ENCODE measurements at places on chromosomes 4 and X. TPM values are rescaled to one million over a fixed set of nuclear protein-coding genes. Genes with fewer than 3 reads are reported as not detected.
A peak's percentile ranks its signal among the peaks of the same experiment; 100 is the strongest.

Gene CXCL1
- total RNA-seq = 1.1 TPM

Gene LIMCH1
- total RNA-seq = 13.0 TPM

Gene IBSP
- total RNA-seq = not detected

Gene TMEM31
- total RNA-seq = not detected

Gene GAGE1
- total RNA-seq = not detected

Gene ESX1
- not detected for total RNA-seq

Gene TLR1
- not detected for total RNA-seq

Gene RASGEF1B
- not detected for total RNA-seq

Gene LDOC1
- 86.1 TPM for total RNA-seq

Gene CLDN22
- not detected for total RNA-seq

Gene CT45A1
- total RNA-seq = not detected

Gene KIT
- 0.69 TPM for total RNA-seq

DNA sequence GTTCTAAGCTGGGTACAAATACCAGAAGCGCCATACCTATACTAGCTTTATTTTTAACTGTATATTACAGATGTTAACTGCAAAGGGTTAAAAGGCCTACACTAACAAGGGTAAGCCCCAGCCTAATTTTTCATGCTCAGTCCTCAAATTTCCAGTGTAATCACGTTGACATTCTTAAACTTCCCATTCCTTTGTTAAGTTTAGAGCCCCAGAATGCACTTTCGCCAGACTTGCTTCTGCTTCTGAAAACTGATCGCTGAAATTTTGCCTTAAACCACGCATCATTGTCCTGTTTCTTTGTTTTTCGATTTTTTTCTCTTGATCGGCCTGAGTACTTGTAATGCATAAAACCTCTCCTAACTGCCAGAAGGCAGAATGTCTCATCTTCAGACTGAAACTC lies 2141.9 kb upstream of the AGA start:
- no peaks in the 10 kb centered on the region for H3K4me1 ChIP-seq
- no peaks in the 10 kb centered on the region for H3K36me3 ChIP-seq
- DNase-seq = no peak
- no peak overlapping the region for H3K27ac ChIP-seq

- peaks cover 24% of the 10 kb centered on the region for H3K36me3 ChIP-seq
- H3K4me3 ChIP-seq = no peak overlapping the region
- no peak for DNase-seq
- no peak overlapping the region for H3K27ac ChIP-seq
- H3K4me1 ChIP-seq = peaks cover 30% of the 10 kb centered on the region
These were observed 48.9 kb downstream of the PDLIM5 start for GRCh38 chr4:94500685-94501084.

- H3K4me3 ChIP-seq = no peak overlapping the region
- no peak overlapping the region for H3K27ac ChIP-seq
- no peaks in the 10 kb centered on the region for H3K27me3 ChIP-seq
- no peak for DNase-seq
These were observed 3.6 kb downstream of the SLC10A6 start for GRCh38 chr4:86845593-86845992.

GRCh38 chrX:136453771-136454170 lies 34.0 kb upstream of the BRS3 start:
- H3K27ac ChIP-seq = no peak overlapping the region
- H3K4me3 ChIP-seq = no peak overlapping the region
- no peak for DNase-seq
- H3K36me3 ChIP-seq = no peaks in the 10 kb centered on the region
- H3K4me1 ChIP-seq = no peaks in the 10 kb centered on the region

DNA sequence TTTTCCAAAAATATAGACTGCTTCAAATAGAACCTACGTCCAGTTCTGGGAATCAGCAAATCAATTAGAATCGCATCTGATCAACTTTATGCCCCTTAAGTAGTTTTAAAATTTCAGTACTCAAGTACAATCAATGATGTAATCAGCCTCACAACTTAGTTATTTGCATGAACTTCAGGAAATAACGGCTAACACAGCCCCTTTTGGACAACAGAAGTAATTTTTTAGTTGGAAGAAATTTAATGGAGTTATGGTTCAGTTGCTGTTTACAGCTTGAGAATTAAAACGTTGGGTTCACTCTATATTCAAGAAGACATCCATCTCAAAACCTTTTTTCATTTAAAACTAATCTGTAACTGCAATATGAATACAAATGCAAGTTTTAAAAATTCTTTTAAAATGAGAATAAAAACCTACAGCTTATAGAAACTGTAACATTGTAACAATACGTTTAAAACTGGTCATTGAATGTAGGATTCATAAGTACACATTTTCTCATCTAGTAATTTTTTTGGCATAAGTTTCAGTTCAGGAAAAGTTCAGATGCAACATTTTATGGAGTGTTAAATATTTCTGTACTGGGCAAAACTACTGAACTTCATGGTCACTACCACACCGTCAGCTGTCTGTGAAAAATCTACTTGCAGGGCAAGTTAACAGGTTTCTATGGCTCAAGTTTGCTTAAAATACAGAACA lies 956 bp downstream of the TAPT1 start:
- peak; percentile 38 for DNase-seq
- peaks cover 35% of the 10 kb centered on the region for H3K4me1 ChIP-seq
- peaks cover 1% of the 10 kb centered on the region for H3K27me3 ChIP-seq

DNA sequence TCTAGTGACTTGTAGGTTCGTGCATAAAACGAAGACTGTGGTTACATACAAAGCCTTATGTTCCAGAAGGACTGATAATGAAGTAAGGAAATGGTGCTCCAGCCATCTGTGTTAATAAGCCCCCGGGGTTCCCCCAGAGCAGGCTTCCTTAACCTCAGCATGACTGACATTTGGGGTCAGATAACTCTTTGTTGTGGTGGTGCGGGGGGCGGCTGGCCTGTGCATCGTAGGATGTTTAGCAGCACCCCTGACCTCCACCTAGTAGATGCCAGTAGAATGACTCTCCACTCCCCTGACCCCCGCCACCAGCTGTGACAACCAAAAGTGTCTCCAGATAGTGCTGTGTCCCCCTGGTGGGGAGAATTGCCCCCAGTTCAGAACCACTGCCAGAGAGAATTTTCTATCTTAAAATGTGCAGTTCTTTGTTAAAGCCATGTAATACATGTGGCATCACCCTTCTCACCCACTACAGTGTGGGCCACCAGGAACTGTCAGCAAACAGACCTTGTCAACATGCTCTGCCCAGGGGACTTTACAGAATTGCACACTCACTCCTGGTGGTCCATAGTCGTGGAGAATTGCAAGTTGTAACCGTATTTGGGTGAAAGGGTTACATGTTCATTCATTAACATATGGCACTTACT lies 7.5 kb downstream of the SH3KBP1 start:
- H3K4me1 ChIP-seq = peaks cover 43% of the 10 kb centered on the region
- no peak for DNase-seq

GRCh38 chr4:189600718-189601435 lies 339.8 kb upstream of the FRG1 start:
- H3K27me3 ChIP-seq = no peaks in the 10 kb centered on the region
- H3K27ac ChIP-seq = no peak overlapping the region
- DNase-seq = no peak
- peaks cover 9% of the 10 kb centered on the region for H3K36me3 ChIP-seq

DNA sequence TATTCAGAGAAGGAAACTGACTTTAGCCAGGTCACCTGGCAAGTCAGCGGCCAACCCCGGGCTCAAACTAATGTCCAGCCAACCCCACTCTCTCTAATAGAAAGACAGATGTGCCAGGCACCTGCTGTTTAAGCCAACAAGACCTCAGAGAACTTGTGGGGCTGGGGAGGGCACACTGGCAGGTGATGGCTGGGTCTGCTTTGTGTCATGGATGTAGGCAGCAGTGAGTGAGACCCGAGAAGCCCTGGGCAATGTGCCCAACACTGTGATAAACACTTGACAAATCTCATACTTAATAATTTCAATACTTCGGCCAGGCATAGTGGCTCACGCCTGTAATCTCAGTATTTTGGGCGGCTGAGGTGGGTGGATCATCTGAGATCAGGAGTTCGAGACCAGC lies 9.0 kb upstream of the CD99L2 start:
- H3K36me3 ChIP-seq = no peaks in the 10 kb centered on the region
- no peak overlapping the region for H3K27ac ChIP-seq
- peaks cover 14% of the 10 kb centered on the region for H3K27me3 ChIP-seq

- no peaks in the 10 kb centered on the region for H3K4me1 ChIP-seq
- no peak overlapping the region for H3K27ac ChIP-seq
- H3K27me3 ChIP-seq = no peaks in the 10 kb centered on the region
- no peak overlapping the region for H3K4me3 ChIP-seq
- no peaks in the 10 kb centered on the region for H3K36me3 ChIP-seq
These were observed 863.1 kb downstream of the CCSER1 start for GRCh38 chr4:90990284-90990683.

DNA sequence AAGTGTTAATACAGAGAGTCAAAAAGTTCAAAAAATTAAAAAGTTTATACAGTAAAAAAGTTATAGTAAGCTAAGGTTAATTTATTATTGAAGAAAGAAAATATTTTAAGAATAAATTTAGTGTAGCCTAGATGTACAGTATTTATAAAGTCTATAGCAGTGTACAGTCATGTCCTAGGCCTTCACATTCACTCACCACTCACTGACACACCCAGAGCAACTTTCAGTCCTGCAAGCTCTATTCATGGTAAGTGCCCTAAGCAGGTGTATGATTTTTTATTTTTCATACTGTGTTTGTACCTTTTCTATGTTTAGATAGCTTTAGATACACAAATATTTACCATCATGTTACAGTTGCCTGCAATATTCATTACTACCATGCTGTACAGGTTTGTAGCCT lies 108.9 kb downstream of the FHIP1A start:
- no peak for DNase-seq
- no peaks in the 10 kb centered on the region for H3K36me3 ChIP-seq
- peaks cover 1% of the 10 kb centered on the region for H3K27me3 ChIP-seq
- peaks cover 10% of the 10 kb centered on the region for H3K4me1 ChIP-seq

GRCh38 chrX:149504915-149505651 lies at the start of gene IDS:
IDS (minus strand) TSS chrX:149505306; CDS start chrX:149505137, 169 bp downstream.
- peak within 1 kb of the TSS; percentile 95 for H3K4me3 ChIP-seq
- H3K27ac ChIP-seq = peak within 1 kb of the TSS; percentile 98
- H3K4me1 ChIP-seq = peaks cover 7% of the 10 kb centered on the region
- peak; percentile 78 for DNase-seq
- H3K36me3 ChIP-seq = no peaks in the 10 kb centered on the region

GRCh38 chr4:42235304-42236021 lies 83.0 kb upstream of the BEND4 start:
- no peak for DNase-seq
- peaks cover 4% of the 10 kb centered on the region for H3K27me3 ChIP-seq
- no peaks in the 10 kb centered on the region for H3K36me3 ChIP-seq
- no peak overlapping the region for H3K27ac ChIP-seq

DNA sequence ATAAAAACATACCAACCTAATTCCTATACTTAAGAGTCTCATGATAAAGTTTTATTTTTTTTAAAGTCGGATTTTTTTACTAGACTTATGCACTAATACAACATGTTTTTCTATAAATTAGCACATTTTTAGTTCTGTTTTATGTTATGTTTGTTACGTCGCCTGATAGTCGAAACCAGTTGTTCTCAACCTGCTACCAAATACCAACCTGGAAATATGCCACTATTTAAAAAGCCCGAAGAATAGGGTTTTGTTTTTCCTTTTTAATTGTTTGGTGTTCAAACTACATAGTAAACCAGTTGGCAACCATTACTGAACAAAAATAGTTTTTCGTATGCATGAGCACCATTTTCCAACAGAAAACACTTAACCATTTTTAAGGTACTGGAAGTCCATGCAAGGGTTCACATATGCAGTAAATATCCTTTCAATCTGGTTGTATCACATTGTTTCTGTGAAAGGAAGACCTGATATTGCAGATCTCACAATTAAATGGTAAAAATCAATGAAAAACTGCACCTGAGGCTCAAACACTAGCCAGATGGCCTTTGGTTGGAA lies 1.4 kb downstream of the WDFY3 start:
- H3K4me1 ChIP-seq = peaks cover 38% of the 10 kb centered on the region
- H3K36me3 ChIP-seq = peaks cover 5% of the 10 kb centered on the region
- DNase-seq = no peak
- H3K4me3 ChIP-seq = peak overlapping the region; percentile 96
- peaks cover 2% of the 10 kb centered on the region for H3K27me3 ChIP-seq
- peak overlapping the region; percentile 81 for H3K27ac ChIP-seq

DNA sequence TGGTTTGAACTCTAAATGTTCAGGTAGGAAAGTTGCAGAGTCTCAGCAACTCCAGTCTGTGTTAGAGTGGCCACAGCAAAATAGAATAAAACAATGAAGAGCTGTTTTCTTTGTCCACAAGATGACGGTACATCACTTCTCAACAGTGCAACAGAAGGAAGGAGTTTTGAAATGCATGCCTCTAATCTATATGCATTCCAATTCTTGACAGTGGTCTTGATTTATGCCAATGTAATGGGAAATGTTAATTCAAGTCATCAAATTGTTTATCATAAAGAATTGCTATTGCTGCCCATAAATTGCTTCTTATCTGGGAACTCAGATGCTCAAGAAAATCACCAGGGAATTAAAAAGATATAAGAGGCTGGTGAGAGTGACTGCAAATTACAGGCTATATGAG lies 195.5 kb upstream of the PRPS2 start:
- H3K4me1 ChIP-seq = no peaks in the 10 kb centered on the region
- no peak for DNase-seq
- peaks cover 1% of the 10 kb centered on the region for H3K27me3 ChIP-seq

DNA sequence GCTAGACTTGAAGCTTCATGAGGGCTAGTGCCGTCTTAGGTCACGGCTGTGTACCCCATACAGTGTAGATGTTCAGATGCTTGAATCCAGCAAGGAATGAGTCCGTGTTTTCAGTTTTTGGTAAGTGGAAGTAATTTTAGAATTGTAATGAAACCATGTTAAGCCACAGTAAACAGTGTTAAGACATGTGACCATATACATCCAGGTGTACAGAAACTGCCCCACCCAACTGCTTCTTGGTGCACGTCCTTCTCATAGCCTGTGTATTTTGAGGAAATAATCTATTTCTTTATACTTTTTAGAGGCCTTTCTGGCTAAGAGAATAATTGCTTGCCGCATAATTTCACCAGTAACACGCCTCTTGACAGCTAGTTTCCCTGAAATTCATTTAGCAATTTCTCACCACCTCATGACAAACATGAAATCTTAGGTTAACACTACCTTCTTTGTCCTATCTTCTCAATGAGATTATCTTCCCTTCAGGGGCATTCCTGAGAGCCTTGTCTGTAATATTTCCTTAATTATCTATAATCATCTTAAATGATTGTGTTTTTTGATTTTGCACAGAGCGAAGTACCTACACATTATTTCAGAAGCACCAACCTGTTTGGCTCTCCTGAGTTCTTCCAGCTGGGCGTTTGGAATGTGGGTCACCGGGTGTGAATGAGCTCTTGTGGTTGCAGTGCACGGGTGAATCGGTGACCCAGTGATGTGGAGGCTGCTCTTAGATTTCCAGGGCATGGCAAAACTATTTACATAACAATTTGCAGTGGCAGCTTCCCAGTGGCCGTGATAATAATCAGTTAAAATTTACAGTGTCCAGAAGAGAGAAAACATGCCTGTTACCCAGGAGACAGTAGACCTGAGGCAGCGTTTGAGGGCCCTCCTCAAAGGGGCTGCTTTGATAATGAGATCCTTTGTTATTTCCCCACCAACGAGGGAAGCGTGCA lies 50.2 kb upstream of the TADA2B start:
- H3K36me3 ChIP-seq = peaks cover 6% of the 10 kb centered on the region
- peak overlapping the region; percentile 63 for H3K27ac ChIP-seq
- DNase-seq = peak; percentile 7
- H3K4me1 ChIP-seq = peaks cover 47% of the 10 kb centered on the region
- H3K27me3 ChIP-seq = no peaks in the 10 kb centered on the region

- no peaks in the 10 kb centered on the region for H3K36me3 ChIP-seq
- peak overlapping the region; percentile 70 for H3K4me3 ChIP-seq
- DNase-seq = no peak
- peaks cover 3% of the 10 kb centered on the region for H3K27me3 ChIP-seq
- peak overlapping the region; percentile 88 for H3K27ac ChIP-seq
These were observed 88.0 kb upstream of the TRIM2 start for GRCh38 chr4:153116291-153116680.

GRCh38 chr4:153764601-153765368 lies 5.0 kb upstream of the RNF175 start:
- H3K4me3 ChIP-seq = no peak overlapping the region
- H3K27ac ChIP-seq = no peak overlapping the region
- H3K36me3 ChIP-seq = no peaks in the 10 kb centered on the region
